ENCODE measurements at places on chromosomes 13 and 19. TPM values are rescaled to one million over a fixed set of nuclear protein-coding genes. Genes with fewer than 3 reads are reported as not detected.

DNA sequence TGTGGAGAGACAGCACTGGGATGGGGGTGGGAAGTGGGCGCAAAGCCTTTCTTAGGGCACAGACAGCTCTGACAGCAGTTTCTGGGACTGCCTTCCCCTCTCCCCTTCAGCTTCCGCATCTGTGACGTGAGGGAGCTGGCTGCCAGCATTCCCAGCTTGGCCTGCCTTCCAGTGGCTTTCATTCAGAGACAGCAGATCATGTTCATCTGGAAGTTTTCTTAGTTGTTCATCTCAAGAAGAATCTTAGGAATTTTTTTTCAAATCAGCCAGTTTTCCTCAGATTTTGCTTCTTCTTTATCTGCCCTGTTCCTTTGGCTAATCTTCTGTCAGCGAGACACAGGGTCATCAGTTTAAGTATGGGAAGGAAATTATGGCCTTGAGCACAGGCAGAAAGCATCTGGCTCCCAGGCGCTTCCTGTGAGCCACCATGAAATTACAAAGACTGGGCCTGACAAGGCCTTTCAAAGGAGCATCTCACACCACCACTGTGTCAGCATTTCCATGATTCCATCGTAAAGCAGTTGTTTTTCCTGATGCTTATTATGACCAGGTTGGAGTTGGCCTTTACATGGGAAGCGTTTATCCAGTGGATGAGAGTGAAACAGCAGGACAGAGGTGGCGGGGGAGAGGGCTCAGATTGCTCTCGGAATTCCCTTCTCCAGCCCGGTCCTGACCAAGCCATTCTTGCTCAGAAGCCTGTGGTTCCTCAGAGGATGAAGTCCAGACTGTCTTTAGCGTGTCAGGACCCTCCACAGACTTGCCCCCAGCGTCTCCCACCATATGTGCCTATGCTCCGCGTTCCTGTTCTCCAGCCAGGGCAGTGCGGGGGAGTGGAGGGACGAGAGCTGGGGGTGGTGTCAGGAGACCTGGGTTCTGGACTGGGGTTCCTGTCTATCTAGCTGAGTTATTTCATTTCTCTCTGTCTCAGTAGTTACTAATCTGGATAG, 43.6 kb downstream of the ARHGAP35 start:
- peak; percentile 60 for DNase-seq

DNA sequence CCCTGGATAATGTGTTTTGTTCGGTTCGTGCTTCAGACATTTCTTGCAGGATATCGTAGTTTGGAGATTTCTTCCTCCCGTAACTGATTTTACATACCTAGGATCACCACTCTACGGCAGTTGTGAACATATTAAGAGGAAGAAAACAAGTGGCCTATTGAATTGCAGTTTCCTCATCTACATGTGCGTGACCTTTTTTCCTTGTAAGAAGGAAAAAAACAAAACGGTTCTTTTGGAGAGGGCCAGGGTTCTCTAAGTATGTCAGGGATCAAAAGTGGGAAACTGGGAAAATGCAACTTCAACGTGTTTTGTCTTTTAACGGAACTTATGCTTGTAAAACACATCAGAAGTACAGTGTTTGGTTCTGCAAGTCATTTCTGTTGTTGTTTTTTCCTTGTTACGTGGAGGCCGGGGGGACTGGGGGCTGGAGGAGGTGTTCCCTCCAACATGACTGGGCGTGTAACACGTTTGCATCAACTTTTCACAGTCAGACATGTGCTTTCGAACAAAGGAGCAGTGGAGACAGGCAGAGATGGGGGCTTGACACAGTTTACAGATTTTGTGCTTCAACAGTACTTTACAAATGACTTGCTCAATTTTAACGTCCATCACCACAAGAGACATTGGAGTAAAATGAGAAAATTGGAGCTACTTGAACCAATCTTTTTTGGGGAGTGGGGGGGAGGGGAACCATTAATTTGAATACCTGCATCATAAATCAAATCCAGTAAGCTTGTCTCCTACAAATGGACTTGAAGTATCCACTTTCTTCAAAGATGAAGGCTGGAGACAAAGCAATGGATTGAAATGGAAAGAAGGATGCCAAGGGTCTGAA, 3.8 kb downstream of the ZC3H4 start:
- DNase-seq = no peak

DNA sequence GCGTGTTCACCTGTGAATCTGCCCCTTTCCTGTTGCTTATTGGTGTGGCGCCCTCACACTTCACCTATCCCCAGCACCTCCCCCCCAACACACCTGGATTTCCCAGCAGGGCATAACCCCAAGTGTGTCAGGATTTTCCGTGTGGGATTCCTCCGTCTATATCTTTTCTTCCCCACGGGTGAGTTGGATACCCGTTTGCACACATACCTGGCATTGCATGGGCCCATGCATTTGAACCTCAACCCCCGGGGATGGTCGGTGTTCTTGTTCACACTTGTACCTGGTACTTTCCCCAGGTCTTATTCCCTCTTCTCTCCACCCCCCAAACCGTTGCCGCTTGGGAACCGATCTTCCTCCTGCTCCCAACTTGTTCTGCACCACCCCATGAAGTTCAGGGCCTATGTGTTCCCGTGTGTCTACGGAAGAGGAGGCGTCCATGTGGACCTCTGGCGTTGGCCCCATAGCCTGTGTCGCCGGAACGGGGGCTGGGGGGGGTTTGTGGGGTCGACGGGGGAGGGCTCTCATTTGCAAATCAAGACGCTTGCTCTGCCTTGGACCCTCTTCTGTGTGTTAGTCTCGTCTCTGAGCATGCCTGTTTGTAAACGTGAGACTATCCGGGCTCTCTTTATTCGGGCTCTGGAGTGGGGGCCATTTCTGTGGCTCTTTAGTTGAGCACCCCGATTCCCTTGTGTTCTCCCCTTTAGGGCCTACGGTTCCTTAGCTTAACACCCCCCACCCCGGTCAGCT, 1.7 kb downstream of the PRR12 start:
- DNase-seq = no peak

CLEC17A gene
- total RNA-seq = 0.18 TPM

KLK10 gene
- not detected for total RNA-seq

- no peak for DNase-seq
Observed at GRCh38 chr19:1397838-1398237, 3.5 kb downstream of the GAMT start.

GRCh38 chr19:43380008-43380407, 26.5 kb downstream of the CD177 start:
- DNase-seq = no peak

CRTC1 gene
- total RNA-seq = 9.5 TPM

ZNF440 gene
- total RNA-seq = 16.1 TPM

ZNF616 gene
- 11.0 TPM for total RNA-seq

Measured in aorta (tissue), 5 donors.